Dermis microvascular lymphatic vessel endothelial cell (primary cell): ENCODE measurements at places on chromosomes 3 and 15.
A peak's percentile ranks its signal among the peaks of the same experiment; 100 is the strongest.

DNA sequence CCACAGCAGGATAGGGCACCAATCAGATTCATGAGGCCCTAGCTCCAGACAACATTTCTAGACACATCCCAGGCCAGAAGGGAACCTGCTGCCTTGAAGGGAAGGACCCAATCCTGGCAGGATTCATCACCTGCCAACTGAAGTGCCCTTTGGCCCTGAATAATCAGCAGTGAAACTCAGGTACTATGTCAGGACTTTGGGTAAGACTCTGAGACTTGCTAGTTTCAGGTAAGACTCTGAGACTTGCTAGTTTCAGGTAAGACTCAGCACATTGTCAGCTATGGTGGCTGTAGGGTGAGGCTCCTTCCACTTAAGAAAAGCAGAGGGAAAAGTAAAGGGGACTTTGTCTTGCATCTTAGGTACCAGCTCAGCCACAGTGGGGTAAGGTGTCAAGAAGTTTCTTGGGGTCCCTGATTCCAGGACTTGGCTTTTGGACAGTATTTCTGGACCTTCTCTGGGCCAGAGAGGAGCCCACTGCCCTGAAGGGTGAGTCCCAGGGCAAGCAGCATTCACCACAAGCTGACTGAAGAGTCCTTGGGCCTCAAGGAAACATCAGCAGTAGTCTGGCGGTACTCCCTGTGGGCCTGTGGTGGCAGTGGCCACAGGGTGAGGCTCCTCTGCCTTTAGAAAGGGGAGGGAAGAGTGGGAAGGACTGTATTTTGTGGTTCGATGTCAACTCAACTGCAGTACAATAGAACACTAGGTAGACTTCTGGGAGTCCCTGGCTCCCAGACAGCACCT is 13.7 kb upstream of the COL8A1 start:
- DNase-seq: no peak

DNA sequence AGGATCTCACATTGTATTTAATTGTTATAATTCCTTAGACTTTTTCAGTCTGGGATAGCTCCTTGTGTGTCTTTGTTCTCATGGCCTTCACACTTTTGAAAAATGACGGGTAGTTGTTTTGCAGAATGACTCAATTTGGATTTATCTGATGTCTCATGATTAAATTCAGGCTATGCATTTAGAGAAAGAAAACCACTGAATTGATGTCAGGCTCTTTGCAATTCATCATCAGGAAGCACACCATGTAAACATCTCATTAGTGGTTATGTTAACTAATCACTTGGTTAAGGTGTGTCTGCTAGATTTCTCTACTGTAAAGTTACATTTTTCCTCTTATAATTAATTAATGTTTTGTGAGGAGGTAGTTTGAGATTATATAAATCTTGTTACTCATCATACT is 8.0 kb upstream of the SLC22A13 start:
- DNase-seq: no peak

- DNase-seq: no peak
Observed at GRCh38 chr15:63948436-63948835, 97.8 kb downstream of the DAPK2 start.

- DNase-seq: no peak
Observed at GRCh38 chr3:33060609-33061337, 36.2 kb downstream of the GLB1 start.

- no peak for DNase-seq
Observed at GRCh38 chr15:71256934-71257664, 141.8 kb downstream of the THSD4 start.

- DNase-seq: peak; percentile 70
Observed at GRCh38 chr3:9915254-9916141, 1.4 kb upstream of the IL17RC start.

- DNase-seq: no peak
Observed at GRCh38 chr3:166451997-166452396, 614.8 kb upstream of the BCHE start.

DNA sequence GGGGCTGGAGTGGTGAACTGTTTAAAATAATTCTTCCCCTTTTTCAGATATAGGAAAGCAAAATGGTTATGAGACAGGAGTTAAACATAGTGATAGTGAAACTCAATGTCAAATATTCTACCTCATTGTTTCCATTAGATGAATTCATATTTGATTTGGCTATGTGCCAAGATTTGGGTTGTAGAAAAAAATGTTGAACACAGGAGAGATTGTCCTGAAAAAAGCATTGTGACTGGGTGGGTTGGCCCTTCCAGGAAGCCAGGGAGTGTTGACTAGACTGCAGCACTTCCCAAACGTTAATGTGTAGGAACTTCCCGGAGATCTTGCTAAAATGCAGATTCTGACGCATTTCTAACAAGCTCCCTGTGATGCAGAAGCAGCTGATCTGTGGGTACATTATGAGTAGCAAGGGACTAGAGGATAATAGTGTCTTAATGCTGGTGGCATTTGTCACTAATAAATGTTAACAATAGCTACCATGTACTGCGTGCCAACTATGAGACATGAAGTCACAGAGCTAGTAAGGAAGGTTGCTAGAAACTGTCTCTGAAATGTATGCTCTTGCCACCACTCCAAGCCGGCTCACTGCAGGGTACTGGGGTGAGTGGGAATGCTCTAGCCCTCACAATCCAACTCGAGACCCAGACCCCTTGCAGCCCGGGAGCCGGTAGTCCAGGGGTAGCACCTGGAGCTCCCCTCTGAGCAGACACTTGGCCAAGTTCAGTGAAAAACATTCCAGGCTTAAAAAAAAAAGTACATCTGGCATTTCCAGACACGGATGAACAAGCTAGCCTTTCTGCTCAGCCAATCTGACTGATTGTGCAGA is 120.6 kb downstream of the CD47 start:
- DNase-seq: peak; percentile 94

DNA sequence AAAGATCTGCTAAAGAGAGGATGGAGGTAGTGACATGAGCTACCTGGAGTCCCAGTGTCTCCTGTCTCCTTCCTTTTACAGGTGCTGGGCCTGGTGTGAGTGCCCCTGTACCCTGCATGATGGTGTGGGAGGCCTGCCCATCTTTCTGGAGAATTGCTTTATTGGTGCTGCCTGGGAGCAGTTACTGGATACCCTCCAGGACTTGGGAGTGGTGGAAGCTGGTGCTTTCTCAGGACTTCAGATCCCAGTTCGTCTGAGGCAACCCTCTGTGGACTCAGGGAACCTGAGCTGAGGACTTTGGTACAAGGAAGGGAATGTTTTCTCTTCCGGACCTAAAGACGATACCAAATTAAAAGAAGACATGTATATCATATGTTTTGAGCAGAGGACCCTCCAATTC is 18.3 kb upstream of the NUDT16 start:
- no peak for DNase-seq

- peak; percentile 37 for DNase-seq
Observed at GRCh38 chr3:8845641-8846040, 76.2 kb upstream of the OXTR start.

DNA sequence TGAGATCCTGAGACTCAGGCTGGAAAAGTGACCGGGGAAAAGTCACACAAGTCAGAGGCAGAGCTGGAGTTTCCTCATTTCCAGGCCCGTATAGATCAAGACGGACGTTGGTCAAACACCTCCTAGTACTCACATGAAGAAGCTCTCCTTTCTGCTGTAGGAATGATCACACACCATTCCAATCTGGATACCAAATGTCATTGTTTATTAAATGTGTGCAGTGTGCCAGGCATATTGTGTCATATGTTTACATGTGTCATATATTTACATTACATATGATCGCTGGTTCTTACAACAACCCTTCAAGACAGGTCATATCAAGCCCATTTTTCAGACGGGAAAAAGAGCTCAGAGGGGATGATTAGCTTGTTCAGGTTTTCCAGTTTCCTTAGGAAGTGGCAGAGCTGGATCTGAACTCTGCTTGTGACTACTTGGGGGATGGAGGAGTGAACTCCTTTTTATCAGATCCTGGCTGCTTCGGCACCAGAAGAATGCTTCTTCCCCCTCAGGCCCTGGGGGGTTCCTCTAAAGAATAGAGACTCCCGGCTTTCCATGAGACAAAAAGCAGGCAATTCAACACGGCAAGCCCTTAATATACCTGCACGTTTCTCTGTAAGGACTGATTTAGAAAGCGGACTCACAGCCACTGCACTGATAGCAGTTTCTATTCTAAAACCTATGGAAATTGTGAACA is 41.9 kb downstream of the FAM43A start:
- DNase-seq: no peak

DNA sequence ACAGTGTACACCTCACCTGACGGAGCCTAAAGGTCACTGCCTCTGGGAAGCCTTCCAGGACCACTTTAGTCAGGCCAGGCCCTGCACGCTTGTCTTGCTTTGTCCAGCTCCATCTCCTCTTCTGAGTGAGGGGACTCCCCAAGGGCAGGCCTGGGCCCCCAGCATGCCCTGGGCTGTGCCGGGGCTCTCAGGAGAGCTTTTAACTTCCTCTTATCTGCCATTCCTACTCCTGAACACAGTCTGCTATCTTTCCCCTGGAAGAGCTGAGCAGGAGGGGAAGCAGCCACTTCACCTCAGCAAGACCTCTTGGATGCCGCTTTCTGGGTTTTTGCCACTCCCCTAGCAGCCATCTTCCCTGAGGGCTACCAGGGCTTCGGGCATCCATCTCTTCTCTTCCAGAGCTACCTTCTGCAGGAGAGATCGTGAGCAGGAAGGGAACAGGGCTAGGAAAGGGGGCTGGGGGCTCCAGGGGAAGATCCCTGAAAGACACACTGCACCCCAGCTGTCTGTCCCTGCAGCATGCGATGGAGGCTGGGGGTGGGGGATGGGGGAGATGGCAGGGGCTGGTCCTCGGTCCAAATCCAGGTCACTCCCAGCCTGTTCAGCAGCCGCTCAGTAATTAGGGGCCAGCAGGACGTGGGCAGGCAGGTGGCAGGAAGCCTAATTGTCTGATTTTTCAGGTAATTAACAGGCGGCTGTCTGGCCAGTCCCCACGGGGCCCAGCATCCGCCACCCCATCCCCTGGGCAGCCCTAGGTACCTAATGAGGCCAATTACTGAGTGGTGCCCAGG is 19.9 kb upstream of the RPL29 start:
- no peak for DNase-seq

- peak; percentile 71 for DNase-seq
Observed at GRCh38 chr3:194586836-194587235, 46.4 kb downstream of the TMEM44 start.

- DNase-seq: no peak
Observed at GRCh38 chr15:40990080-40990479, 36.8 kb downstream of the CHAC1 start.

DNA sequence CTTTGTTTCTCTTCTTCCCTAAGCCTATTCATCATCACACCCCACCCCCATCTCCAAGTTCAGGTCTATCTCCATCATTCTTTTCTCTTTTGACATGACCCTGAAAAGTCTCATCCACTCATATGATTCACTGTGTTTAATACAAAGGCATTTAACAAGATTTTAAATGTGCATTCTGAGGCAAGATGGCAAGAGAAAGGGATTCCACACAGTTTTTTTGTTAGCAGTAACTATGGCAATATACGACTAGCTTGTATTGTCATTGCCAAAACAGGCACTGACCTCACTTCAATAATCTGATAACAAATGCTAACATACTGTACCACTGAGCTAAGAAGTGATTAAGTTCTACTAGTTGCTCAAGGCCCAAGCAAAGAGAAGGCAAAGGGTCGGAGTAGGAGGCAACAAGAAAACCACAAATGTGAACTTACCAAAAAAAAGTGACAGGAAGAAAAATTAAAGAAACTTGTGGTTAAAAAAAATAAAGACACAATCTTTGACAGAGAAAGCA is 53.2 kb downstream of the FBN1 start:
- DNase-seq: peak; percentile 51

- peak; percentile 1 for DNase-seq
Observed at GRCh38 chr3:172980849-172981248, 160.2 kb downstream of the SPATA16 start.

GRCh38 chr3:141828890-141829289 is 47.6 kb upstream of the ATP1B3 start:
- no peak for DNase-seq

- no peak for DNase-seq
Observed at GRCh38 chr15:83775738-83776137, 121.8 kb downstream of the ADAMTSL3 start.

- DNase-seq: no peak
Observed at GRCh38 chr15:81843226-81843625, 202.6 kb downstream of the MEX3B start.

GRCh38 chr3:162365066-162365719 is 868.6 kb downstream of the OTOL1 start:
- no peak for DNase-seq

DNA sequence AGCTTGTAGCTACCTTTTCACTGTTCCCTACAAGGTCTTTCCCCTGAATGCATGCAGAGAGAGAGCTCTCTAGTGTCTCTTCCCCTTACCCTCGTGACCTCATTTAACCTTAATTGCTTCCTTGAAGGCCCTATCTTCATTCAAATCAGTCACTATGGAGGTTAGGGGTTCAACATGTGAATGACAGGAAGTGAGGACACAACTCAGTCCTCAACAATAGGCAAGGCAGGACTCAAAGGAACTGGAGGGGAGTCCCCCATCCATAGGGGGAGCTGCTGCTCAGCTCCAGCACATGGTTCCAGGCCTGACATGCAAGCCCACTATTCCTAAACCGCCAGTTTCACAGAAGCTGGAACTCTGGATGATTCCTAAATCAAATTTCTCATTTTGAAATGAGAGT is 33.8 kb upstream of the GYG1 start:
- DNase-seq: no peak

- DNase-seq: no peak
Observed at GRCh38 chr15:65038836-65039235, 6.4 kb upstream of the SLC51B start.

- DNase-seq: no peak
Observed at GRCh38 chr3:64300790-64301423, 75.6 kb upstream of the PRICKLE2 start.

DNA sequence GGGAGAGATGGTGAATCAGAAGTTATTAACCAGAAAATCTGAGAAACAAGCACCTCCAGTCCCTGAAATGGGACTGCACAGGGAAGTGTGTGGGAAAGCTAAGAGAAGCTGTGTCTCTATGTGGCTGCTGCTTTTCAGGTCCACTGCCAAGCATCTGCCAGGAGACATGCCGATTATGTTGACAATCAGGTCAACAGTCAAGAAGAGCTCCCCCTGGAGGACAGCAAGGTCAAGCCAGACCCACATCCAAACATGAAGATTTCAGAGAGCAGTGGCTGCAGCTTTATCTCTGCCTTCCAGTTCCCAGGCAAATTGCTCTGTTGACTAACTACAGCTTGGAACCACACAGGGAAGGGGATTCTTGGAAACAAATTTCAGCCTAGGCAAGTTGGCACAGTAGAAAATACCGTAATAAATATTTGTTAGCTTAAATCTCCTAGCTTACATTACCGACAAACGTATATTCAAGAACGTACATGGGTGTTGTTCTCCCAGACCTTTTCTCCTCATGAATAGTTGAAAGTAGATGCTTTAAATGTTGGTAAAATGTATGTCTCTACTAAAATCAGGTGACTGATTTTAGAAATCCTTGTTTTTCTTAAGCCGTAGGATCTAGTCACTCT is 394.5 kb upstream of the RARB start:
- peak; percentile 1 for DNase-seq
